ENCODE measurements at places on chromosomes 6 and 20. TPM values are rescaled to one million over a fixed set of nuclear protein-coding genes. Genes with fewer than 3 reads are reported as not detected.

Gene FAM83C
- not detected for total RNA-seq

Gene RBPJL
- total RNA-seq: not detected

Gene LY6G6C
- 0.25 TPM for total RNA-seq

Gene RIMS1
- total RNA-seq: not detected

Gene SPACA1
- not detected for total RNA-seq
